Heart right ventricle (tissue), 16 donors: ENCODE measurements at places on chromosomes 16 and 17. TPM values are rescaled to one million over a fixed set of nuclear protein-coding genes. Genes with fewer than 3 reads are reported as not detected.

TUBB3 gene
- total RNA-seq = 2.4 TPM

ITGB3 gene
- 3.1 TPM for total RNA-seq

PRAC2 gene
- total RNA-seq = not detected

CACNG3 gene
- total RNA-seq = not detected

SLC5A10 gene
- total RNA-seq = 0.12 TPM

C17orf67 gene
- total RNA-seq = 0.98 TPM

NPEPPS gene
- 82.6 TPM for total RNA-seq

TPSG1 gene
- total RNA-seq = not detected

C16orf74 gene
- total RNA-seq = 0.56 TPM

NPW gene
- not detected for total RNA-seq

NTN1 gene
- 21.6 TPM for total RNA-seq

NOD2 gene
- total RNA-seq = 0.35 TPM

CLEC18B gene
- total RNA-seq = not detected

SCNN1B gene
- 0.20 TPM for total RNA-seq

SHISA6 gene
- total RNA-seq = 0.18 TPM

TCAP gene
- 4,393 TPM for total RNA-seq

HEATR9 gene
- not detected for total RNA-seq

ADAM11 gene
- total RNA-seq = 3.2 TPM

ABCC12 gene
- total RNA-seq = 0.07 TPM

EVPLL gene
- total RNA-seq = not detected

ASIC2 gene
- total RNA-seq = not detected

JPH3 gene
- total RNA-seq = 0.09 TPM

SMURF2 gene
- total RNA-seq = 14.1 TPM

SEZ6 gene
- total RNA-seq = not detected

TTLL6 gene
- total RNA-seq = not detected

C16orf92 gene
- total RNA-seq = not detected

ABHD15 gene
- 5.3 TPM for total RNA-seq

KRTAP2-1 gene
- not detected for total RNA-seq

BCO1 gene
- not detected for total RNA-seq

NLRC3 gene
- total RNA-seq = 0.66 TPM

CCL2 gene
- 19.6 TPM for total RNA-seq

GNGT2 gene
- total RNA-seq = 1.3 TPM

TRPV3 gene
- total RNA-seq = 1.2 TPM

SEPTIN12 gene
- total RNA-seq = not detected

GUCY2D gene
- total RNA-seq = 0.53 TPM

LGALS9B gene
- total RNA-seq = not detected

NAGS gene
- total RNA-seq = 0.32 TPM

MYH13 gene
- not detected for total RNA-seq

FTSJ3 gene
- total RNA-seq = 30.8 TPM

PYCARD gene
- total RNA-seq = 1.7 TPM

SLC6A2 gene
- not detected for total RNA-seq

TEX2 gene
- 59.2 TPM for total RNA-seq

NACA2 gene
- total RNA-seq = not detected

KATNIP gene
- total RNA-seq = 18.9 TPM

KCNH6 gene
- not detected for total RNA-seq

GPR142 gene
- not detected for total RNA-seq

RRAD gene
- total RNA-seq = 138 TPM

ADAD2 gene
- 2.2 TPM for total RNA-seq

TEX19 gene
- total RNA-seq = not detected

PRR29 gene
- total RNA-seq = not detected

TBC1D28 gene
- total RNA-seq = not detected

HSD11B2 gene
- 0.57 TPM for total RNA-seq

MTSS2 gene
- total RNA-seq = 50.3 TPM

FBXL16 gene
- total RNA-seq = 0.13 TPM

KCNJ18 gene
- total RNA-seq = not detected
